ENCODE measurements at places on chromosomes 3 and 15.

DNA sequence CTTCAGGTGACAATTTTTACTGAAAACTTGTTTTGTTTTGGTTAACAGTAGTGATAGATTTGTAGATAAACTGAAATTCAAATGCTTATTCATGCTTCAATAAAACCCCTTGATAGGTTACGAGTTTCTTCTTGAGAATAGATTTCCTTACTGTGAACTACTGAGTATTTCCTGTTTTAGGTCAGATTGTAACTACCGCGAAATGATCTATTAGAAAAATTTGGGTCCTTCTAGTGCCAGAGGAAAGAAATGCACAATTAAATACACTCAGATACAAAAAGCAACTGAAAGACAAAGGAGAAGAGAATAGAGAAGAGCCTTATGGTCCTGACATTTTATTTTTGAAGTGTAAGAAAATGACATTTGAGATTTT, 251.7 kb upstream of the TBL1XR1 start:
- DNase-seq: no peak

DNA sequence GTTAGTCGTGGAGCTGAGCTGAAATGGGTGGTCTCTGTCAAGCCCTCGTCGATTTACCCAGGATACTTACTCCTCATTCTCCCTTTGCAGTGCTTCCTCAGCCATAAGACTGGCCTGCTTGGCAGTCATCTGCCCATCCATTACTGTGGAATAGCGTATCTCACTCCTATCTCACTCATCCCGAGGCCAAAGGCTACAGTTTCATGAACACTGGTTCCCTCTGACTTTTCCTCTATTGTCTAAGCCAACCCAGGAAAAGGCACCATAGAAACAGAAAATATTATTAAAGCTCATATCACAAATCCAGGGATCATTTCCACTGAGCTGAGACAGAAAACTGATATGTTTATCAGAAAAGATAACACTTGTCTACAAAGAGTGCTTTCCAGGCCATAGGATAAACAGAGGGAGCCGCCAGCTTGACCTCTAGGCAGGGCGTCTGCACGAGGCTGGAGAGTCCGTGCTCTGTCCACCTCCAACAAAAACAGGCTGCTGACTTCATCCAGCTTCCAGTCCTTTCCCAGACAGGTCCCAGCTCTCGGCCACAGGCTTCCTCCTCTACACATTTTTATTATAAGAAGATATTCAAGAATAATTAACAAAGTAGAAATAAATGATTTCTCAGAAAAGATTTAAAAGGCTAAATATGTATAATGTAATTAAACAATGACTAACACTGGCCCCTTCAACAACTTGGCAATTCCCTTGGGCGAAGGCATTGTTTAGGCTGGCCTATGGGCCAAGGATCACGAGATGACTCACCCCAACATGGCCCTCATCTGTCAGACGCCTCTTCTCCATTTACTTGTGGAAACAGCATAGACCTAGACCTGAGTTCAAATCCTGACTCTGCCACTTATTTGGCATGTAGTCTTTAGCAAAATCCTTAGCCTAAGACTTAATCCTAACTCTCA, 27.4 kb upstream of the BOC start:
- DNase-seq: no peak

DNA sequence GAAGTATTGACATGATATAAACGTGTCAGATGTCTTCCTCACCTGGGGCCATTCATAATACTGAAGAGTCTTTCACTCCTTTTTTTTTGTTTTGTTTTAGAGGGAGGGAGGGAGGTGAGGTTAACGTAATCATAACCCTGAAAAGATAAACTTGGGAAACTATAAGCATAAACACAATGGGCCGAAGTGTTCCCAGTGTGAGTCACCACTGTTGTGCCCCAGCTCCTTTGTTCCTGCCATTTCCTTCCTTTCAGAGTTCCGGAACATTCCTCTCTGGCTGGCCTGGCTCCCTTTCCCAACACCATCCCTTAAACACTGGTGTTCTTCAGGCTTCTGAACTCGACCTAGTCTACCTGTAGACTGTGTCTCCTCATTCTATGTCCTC, 18.6 kb downstream of the PLD1 start:
- DNase-seq: no peak

DNA sequence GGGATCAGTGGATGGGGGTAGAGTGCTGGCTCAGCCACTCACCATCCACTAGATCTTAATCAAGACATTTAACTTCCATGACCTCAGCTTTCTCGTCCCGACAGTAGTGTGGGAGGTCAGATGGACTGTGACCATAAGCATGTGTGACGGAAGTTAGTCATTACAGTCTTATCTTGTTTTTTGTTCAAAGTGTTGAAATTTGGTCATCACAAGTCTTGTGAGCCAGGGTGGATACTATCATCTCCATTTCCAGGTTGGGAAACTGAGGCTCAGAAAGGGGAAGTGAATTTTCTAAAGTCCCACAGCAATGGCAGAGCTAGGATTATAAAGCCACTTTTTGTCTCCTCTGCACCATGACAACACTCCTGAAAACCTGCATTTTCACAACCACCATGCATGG, 32.0 kb upstream of the ITGA11 start:
- DNase-seq: no peak

GRCh38 chr3:63508305-63508704, 144.2 kb upstream of the SNTN start:
- DNase-seq: no peak

DNA sequence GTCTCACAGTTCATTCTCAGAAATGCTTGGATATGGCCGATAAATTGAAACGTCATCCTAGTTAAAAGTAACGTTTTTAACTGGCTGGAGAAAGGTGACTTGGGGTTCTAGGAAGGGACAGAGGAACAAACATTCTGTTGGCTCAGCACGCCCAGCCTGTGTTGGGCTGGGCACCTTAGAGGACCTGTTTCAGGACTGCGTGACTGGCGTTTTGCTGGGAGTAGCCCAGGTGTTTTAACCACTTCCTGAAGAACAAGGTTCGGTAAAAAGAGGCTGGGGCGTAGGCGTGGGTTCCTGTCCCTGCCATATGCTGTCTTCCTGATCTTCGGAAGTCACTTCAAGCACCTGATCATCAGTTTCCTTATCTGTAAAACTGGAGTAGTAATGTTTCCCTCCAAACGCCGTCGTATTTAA, 1.1 kb upstream of the TLNRD1 start:
- DNase-seq: no peak

GRCh38 chr3:186953011-186953487, 22.7 kb downstream of the ST6GAL1 start:
- DNase-seq: no peak

DNA sequence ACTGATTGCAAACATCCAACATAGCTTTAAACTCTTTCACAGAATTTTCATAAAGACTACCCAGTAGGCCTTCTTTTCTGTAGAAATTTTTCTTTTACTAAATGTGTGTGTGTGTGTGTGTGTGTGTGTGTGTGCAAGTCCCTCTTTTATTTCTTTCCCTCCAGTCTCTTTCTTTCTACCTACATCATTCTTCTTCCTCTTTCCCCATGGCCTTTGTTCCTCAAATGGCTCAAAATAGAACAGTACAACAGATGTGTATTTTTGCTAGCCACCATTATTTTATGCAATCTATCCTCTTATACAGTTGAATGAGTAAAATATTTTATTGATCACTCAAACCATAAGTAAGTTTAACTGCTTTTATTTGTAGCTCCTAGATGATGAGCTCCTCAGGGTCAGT, 76.4 kb downstream of the USF3 start:
- no peak for DNase-seq

GRCh38 chr3:62462104-62462762, 88.9 kb upstream of the FEZF2 start:
- no peak for DNase-seq

- no peak for DNase-seq
Observed at GRCh38 chr3:151120409-151120808, 34.9 kb downstream of the MED12L start.

DNA sequence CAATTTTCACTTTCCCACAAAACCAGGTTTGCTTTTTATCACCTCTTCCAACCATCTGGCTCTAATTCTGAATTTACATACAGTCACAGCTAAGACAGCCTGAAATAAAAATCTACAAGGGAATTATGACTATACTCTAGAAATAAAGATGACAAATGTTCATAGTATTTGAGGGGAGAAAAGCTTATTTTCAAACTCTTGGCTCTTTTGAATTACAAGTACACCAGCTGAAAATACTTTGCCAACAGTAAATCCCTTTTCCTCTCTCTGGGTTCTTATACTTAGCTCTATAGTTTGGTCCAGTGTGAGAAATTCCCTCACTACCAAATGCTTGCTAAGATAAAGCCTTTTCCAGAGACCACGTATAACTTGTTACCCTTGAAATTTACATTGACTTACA, 1037.9 kb downstream of the ROBO1 start:
- DNase-seq: peak; percentile 23

- peak; percentile 83 for DNase-seq
Observed at GRCh38 chr3:128497305-128498126, 4.5 kb upstream of the GATA2 start.

- DNase-seq: peak; percentile 76
Observed at GRCh38 chr3:177468331-177468730, 271.0 kb upstream of the TBL1XR1 start.

DNA sequence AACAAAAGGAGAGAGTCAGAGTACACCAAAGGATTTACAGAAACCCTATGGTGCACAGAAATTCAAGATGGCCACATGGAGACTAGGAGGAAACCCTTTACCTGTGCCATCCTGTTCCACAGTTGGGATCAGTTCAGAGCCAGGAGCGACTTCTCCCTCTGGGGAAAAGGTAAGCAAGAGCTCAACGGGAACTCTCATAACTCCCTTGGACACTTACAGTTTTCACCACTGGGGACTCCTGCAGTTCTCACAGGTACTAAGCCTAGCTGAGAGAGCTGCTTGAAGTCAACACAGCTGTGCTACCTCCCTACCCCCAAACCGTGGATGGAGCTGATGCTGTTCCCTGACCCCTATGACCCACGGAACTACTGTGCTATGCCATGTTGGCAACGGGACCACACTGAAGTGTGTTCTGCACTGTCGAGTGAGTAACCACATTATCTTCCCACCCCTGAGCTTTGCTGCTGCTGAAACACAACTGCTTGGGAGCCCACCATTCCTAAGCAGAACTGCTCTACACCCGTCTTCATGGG, 606.8 kb downstream of the GBE1 start:
- DNase-seq: no peak

- no peak for DNase-seq
Observed at GRCh38 chr3:195666-196065, 897 bp upstream of the CHL1 start.

- DNase-seq: peak; percentile 87
Observed at GRCh38 chr3:15164340-15164739, 41.7 kb upstream of the CAPN7 start.

DNA sequence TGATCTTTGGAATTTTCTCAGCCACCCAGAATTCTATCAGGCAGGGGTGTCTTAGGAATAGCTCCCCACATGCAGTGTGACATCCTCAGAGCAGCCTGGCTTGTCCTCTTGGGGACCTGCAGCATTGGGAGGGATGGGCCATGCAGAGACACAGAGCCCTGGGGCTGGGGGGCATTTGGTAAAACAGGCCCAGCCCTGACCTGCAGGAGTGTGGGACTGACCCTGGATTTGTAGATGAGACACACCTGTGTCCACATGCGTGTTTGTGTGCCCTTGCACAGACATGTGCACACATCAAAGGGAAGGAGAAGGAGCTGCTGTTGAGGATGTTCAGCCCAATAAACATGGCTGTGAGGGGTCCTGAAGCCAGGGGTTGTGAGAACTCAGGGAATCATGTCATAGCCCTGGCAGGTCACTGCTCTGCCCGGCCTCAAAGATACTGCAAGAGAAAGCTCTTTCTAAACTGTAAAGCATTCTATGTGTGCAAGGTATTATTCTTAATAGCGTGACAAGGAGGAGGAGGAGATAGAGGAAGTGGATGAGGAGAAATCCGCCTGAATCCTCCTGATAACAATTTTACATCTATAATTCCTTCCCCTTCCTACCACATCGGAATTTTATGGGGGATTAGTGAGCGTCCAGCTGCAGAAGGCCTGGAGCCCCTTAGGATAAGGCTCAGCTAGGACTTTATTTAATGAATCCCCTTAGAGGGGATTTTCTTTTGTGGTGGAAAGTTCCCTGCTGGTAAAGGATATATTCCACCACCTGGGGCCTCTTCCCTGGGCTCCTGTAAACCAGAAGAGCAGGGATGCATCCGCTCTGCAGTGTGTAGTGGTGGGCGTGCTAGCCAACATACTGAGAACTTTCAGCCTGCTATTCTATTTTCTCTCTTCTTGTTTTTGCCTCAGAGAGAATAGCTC, 245.5 kb downstream of the EPHB1 start:
- no peak for DNase-seq

- no peak for DNase-seq
Observed at GRCh38 chr15:71155534-71155933, 40.3 kb downstream of the THSD4 start.

GRCh38 chr15:77874063-77874462, 203.4 kb downstream of the TBC1D2B start:
- DNase-seq: no peak

DNA sequence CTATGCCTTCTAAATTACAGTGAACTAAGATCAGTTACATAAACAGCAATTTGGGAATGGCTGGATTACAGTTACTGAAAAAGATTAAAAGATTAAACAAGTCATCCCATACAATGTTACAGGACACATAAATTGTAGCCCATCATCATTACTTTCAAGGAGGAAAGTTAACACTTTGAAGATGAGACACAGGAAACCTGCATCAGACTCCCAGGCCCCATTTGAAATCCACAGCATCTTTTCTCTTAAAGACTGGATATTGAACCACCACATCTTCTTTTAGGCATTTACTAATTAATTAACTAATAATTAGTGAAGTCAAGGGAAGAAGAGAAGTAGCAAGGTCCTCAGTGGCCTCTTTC, 170.2 kb downstream of the PLCL2 start:
- no peak for DNase-seq

GRCh38 chr3:46293991-46294833, 52.0 kb downstream of the CCR3 start:
- DNase-seq: no peak

DNA sequence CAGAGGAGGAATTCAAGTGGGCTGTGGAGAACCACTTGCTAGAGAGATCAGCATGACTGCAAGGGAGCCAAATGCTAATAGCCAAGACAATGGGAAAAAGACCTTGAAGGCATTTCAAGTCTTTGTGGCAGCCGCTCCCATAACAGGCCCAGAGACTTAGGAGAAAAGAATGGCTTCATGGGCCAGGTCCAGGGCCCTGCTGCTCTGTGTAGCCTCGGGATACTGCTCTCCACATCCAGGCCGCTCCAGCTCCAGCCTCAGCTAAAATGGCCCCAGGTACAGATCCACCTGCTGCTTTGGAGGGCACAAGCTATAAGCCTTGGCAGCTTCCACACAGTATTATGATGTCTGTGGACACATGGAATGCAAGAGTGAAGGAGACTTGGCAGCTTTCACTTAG, 157.7 kb downstream of the NECTIN3 start:
- DNase-seq: no peak

- DNase-seq: no peak
Observed at GRCh38 chr3:169478566-169479313, 184.8 kb downstream of the MECOM start.

DNA sequence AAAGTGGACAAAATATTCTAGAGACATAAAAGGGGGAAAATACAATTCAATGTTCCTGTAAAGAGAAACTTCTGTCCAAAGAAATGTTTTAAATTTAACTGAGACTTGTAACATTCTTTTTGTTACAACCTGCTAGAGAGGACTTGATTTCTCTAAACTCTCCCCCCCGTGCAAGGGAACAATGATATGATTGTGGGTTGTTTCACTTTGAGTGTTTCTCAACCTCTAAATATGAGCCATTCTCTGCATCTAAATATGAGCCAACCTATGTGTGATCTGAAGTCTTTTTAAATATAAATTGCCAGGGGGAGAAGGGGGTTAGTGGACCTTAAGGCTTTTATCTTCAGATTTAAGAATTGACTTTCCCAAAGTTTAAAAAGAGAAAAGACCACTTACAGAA, 14.6 kb downstream of the ZNF860 start:
- no peak for DNase-seq

- peak; percentile 31 for DNase-seq
Observed at GRCh38 chr15:56869573-56869972, 48.9 kb upstream of the TCF12 start.
